ENCODE measurements at places on chromosomes 6 and 20. TPM values are rescaled to one million over a fixed set of nuclear protein-coding genes. Genes with fewer than 3 reads are reported as not detected.

DNA sequence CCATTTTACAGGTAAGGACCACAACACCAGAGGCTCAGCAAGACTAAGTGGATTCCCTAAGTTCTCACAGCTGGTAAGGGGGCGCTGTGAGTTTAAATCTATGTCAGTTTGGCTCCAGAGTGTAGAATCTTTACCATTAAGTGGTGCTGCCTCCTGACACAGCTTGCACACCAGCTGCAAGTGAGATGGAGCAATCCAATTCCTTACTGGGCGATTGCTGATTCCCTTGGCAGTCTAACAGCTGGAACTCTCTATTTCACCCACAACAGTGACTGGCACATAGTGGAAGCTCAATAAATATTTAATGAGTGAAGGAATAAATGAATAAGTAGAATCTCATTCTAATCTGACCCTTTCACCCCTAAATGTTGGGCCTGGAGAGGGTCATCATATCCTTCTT lies 176.7 kb downstream of the CLIC5 start:
- no peak for DNase-seq
- no peaks in the 10 kb centered on the region for H3K36me3 ChIP-seq
- H3K27me3 ChIP-seq = no peaks in the 10 kb centered on the region
- no peak overlapping the region for H3K27ac ChIP-seq
- H3K4me1 ChIP-seq = no peaks in the 10 kb centered on the region

DNA sequence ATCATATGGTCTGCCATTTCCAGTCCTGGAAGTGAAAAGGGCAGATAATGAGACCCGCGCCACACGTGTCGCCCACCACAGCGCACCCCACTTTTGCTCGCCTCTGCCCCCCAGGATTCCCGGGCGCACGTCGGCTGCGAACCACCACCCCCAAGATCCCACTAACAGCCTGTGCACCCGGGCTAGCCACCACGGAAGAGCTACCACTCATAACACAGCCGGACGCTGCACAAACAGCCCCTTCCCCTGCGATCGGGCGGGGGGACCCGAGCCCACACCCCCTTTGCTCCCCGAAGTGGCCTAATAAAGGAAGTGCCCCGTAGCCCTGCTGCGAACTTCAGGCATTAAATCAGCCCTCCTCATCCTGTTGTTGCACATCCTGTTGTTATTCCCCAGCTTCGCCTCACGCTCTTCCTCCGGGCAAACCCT lies 506 bp downstream of the CITED2 start:
- peak overlapping the region; percentile 82 for H3K4me3 ChIP-seq
- H3K4me1 ChIP-seq = peaks cover 15% of the 10 kb centered on the region
- peak overlapping the region; percentile 93 for H3K27ac ChIP-seq
- DNase-seq = no peak

GRCh38 chr6:108071736-108072276 lies 2.7 kb downstream of the OSTM1 start:
- H3K36me3 ChIP-seq = no peaks in the 10 kb centered on the region
- no peaks in the 10 kb centered on the region for H3K4me1 ChIP-seq
- DNase-seq = no peak
- no peaks in the 10 kb centered on the region for H3K27me3 ChIP-seq
- H3K27ac ChIP-seq = no peak overlapping the region

GRCh38 chr6:136738692-136739057 lies 53.6 kb downstream of the MAP3K5 start:
- no peaks in the 10 kb centered on the region for H3K27me3 ChIP-seq
- no peaks in the 10 kb centered on the region for H3K36me3 ChIP-seq
- no peaks in the 10 kb centered on the region for H3K4me1 ChIP-seq
- H3K4me3 ChIP-seq = no peak overlapping the region

Gene SPO11
- not detected for total RNA-seq

- no peaks in the 10 kb centered on the region for H3K4me1 ChIP-seq
- no peak for DNase-seq
These were observed 92.9 kb downstream of the TASP1 start for GRCh38 chr20:13545790-13546189.

- DNase-seq = peak; percentile 66
- no peaks in the 10 kb centered on the region for H3K27me3 ChIP-seq
- peaks cover 39% of the 10 kb centered on the region for H3K4me1 ChIP-seq
- peak overlapping the region; percentile 50 for H3K27ac ChIP-seq
These were observed 114.4 kb downstream of the ADGRG6 start for GRCh38 chr6:142416179-142416578.

Gene SLC35F1
- 1.2 TPM for total RNA-seq

Gene ANKRD66
- total RNA-seq = not detected

Gene CENPQ
- 18.8 TPM for total RNA-seq

Gene SLC52A3
- total RNA-seq = not detected

- H3K27ac ChIP-seq = no peak overlapping the region
- H3K36me3 ChIP-seq = peaks cover 12% of the 10 kb centered on the region
- DNase-seq = no peak
- H3K4me3 ChIP-seq = no peak overlapping the region
These were observed 40.2 kb downstream of the PLAGL1 start for GRCh38 chr6:143967706-143968376.

Gene CAGE1
- total RNA-seq = not detected

- DNase-seq = no peak
- H3K36me3 ChIP-seq = no peaks in the 10 kb centered on the region
- no peak overlapping the region for H3K4me3 ChIP-seq
- H3K27me3 ChIP-seq = no peaks in the 10 kb centered on the region
- H3K4me1 ChIP-seq = peaks cover 14% of the 10 kb centered on the region
These were observed 34.9 kb downstream of the ELOVL5 start for GRCh38 chr6:53313784-53314400.

- no peaks in the 10 kb centered on the region for H3K27me3 ChIP-seq
- H3K4me1 ChIP-seq = no peaks in the 10 kb centered on the region
- no peak overlapping the region for H3K4me3 ChIP-seq
- H3K36me3 ChIP-seq = no peaks in the 10 kb centered on the region
- no peak overlapping the region for H3K27ac ChIP-seq
These were observed 5.9 kb upstream of the CST3 start for GRCh38 chr20:23643659-23644058.

DNA sequence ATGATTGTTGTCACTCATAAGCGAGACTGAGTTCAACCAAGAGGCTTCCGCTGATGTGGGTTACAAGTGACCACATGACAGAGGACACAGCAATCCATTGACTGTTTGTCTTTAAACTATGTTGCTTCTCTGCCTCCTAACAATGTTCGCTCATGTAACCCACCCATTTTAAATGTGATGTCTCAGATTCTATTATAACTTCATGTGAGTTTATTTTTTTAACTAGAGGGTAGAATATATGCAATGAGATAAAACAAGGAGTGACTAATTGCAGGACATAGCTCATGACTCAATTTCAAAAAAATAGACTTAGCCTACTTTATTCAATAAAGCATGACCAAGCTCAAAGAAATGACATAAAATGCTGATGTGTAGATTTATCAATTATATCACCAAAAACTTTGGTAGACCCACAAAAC lies 119.2 kb upstream of the SASH1 start:
- no peak for DNase-seq
- H3K27me3 ChIP-seq = no peaks in the 10 kb centered on the region
- no peak overlapping the region for H3K4me3 ChIP-seq
- no peak overlapping the region for H3K27ac ChIP-seq

- H3K4me1 ChIP-seq = no peaks in the 10 kb centered on the region
- H3K27me3 ChIP-seq = no peaks in the 10 kb centered on the region
- no peak overlapping the region for H3K4me3 ChIP-seq
- 0 out of 2 replicates have a peak, but pooled peaks cover 3% of the 10 kb centered on the region for H3K36me3 ChIP-seq
- no peak overlapping the region for H3K27ac ChIP-seq
These were observed 38.8 kb downstream of the PPARD start for GRCh38 chr6:35381132-35381531.

DNA sequence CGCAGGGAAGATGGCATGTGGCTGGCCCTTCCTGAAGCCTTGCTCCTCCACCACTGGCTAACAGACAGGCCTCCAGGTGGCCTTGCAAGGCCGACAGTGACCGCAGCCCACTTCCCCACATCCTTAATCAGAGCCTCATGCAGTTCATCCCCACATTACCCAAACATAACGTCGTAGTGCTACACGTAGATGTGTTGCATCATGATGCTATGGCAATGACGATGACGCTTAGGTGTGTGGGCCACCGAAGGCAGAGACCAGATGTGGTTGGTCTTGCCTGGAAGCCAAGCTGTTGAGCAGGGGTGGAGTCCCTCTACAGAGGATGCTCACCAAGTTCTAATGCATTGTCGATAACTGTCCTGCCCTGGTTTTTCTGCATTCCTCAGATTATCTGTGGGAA lies 5.6 kb downstream of the CD93 start:
- H3K36me3 ChIP-seq = no peaks in the 10 kb centered on the region
- no peak for DNase-seq
- H3K27ac ChIP-seq = no peak overlapping the region
- peaks cover 17% of the 10 kb centered on the region for H3K4me1 ChIP-seq

Measured in SJCRH30 (cell line).